Cortex of kidney (tissue), 1 donor: ENCODE measurements at places on chromosomes 6 and 20.

DNA sequence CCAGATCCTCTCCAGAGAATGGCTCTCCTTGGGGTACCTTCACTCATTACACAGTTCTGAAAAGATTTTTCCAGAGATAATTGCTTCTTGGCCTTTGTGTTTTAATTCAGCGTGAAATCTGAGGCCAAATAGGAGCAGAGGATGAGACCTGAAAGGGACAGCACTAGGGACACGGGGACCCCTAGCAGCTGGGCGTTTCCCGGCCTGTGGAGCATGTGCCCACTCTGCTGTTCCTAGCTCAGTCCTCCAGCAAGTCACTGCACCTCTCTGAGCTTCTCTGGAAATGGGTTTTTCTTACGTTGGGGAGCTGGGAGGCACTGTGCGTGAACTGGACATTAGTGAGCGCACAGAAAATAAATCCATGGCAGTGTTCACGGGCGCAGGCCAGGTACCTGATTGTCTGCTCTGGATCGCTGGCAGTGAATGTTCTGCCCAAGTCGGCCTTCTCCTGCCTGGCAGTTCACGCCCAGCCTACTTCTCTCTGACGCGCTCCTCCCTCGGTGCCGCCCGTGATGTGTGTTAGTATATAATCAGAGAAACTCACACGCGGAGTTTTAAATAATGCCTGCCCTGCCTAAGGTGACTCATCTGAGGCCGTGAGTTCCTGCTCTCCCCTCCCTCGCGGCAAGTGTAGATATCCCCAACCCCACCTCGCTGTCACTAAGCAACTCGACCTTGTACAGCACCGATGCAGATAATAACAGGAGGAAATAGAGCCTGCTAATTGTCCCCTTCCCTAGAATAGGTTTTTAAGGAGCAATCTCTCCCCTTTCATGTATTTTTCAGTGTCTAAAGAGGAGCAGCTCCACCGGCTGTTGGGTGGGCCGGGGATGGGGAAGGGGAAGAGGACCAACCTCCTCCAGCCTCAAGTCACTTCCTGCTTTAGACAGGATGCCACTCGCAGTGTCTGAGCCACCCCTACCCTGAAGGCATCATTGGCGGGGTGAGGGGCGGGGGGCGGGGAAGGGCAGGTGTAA is 2.7 kb upstream of the TUBB2A start:
- DNase-seq = no peak

DNA sequence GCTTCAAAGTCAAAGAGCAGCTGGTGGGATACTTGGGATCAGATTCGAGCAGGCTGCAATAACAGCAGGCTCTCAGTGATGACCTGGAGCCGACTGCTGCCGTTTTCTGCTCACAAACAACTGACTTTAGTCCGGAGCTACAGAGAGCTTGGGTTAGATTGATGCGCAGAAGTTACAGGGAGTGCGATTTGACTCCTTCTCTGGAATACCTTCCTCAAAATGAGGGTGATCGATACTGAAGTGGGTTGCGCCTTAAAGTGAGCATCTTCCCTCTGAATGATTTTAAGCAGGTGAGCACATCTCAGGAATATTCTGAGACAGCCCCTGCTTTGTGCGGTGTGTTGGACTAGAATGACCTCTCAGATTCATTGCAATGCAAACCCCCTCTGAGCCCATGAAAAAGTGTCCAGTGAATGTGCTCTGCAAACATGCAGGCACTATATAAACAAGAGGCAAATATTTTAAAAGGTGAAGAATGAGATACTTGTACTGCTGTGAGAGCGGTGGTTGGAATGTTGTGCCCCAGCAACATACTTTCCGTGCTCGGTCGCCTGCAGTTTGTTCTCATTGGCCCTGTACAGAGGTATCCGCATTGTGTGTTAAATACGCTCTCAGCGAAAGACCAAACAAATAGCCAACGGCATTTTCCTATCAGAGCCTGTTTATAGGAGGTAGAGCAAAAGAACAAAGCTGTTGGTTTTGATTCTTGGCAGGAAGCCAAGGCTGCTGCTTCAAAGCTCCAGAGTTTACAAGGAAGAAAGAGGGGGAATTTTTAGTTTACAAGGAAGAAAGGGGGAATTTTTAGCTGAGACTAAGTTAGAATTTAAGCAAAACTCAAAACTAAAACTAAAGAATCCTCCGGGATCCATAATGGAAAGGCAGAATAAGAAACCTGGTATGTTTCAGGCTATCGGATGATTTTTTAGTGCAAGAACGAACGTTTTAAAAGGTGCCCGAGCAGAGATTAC is 67.7 kb downstream of the PHACTR2 start:
- DNase-seq = no peak

GRCh38 chr6:145924600-145924999 is 39.6 kb downstream of the SHPRH start:
- DNase-seq = no peak

DNA sequence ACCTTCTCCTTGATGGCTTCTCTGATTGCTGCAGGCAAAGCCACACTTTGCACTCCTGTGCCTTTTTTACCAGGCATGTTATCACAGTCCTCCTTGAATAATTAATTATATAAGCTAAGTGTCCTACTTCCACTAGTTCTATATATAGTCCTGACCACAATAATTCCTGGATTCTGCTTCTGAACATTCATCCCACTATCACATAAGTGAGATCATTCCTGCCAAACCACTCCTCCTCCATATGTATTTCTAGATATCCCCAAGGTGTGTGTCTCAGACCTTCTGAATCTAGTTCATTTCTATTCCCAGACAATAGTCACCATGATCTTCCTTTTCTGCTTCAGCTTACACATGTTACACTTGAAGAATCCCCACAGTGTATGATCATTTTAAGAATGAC is 1237.5 kb upstream of the MAP3K7 start:
- DNase-seq = no peak

DNA sequence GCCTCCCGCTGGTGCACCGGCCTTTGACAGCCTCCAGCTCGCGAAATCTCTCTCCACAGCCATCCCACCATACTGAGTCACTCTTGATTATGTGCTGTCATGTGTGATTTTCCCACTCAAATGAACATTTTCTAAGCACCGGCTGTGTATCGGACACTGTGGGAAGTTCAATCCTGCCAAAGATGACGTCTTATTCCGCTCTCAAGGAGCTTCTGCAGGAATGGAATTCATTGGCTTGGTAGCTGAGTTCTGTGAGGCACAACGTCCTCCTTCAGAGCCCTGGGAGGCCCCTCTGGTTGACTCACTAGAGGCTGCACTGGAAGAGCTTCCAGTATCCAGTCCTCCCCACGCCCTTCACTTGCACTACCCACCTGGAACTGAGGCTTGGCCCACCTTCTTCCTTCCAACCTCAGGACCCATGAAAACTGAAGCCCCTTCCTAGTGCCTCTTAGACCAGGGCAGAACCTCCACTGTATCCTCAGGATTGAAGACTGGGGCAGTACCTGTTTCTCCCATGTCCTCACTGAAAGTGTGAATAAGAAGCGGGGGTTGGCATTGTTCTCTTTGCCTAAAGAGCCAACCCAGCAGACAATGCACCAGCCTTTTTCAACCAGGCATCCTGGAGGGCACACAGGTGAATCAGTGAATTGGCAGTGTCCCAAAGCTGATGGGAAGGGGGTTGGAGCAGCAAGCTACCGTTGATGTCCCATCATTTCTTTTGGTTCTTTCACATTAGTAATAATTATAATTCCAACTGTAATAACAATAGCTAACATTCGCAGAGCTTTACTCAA is 1.7 kb downstream of the UNC5CL start:
- DNase-seq = no peak

DNA sequence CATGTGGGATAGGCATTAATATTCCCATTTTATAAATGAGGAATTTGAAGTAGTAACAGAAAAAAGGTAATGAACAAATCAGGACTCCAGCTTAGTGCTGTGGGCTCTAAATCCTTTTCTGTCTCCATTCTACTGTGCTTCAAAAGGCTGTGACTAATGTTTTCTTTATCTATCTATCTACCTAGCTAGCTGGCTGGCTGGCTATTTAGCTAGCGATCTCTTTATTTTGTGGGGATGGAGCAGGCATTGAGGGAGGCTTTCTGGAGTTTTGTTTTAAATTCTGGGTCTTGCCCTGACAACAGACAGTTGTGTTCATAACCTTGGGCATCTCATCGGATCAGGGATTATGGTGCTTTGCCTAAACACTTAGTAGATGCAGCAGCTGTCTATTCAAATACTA is 139.2 kb downstream of the SOX4 start:
- DNase-seq = no peak

DNA sequence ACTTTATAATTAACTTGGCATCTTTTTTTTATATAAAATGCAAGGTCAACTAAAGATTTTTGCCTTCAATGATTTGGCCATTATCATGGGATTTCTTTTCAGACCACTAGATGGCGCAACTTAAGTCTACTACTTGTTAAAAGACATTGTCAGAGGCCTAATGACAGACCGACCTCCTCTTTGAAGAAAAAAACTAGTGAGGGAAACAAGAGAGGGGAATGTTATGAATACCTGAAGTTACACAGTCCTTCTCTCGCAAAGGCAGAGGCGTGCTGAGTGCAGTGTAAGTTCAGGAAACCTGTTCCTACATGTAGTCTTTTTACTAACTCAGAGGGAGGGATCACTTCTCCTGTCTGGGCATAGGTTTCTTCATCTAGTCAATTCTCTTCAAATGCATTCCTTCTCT is 9.3 kb downstream of the TRAPPC3L start:
- no peak for DNase-seq

- DNase-seq = no peak
These were observed 12.4 kb downstream of the MAFB start for GRCh38 chr20:40676491-40677269.

- no peak for DNase-seq
These were observed 7.0 kb upstream of the ID4 start for GRCh38 chr6:19830171-19830570.

GRCh38 chr20:62590309-62591121 is 51.8 kb upstream of the SLCO4A1 start:
- no peak for DNase-seq

DNA sequence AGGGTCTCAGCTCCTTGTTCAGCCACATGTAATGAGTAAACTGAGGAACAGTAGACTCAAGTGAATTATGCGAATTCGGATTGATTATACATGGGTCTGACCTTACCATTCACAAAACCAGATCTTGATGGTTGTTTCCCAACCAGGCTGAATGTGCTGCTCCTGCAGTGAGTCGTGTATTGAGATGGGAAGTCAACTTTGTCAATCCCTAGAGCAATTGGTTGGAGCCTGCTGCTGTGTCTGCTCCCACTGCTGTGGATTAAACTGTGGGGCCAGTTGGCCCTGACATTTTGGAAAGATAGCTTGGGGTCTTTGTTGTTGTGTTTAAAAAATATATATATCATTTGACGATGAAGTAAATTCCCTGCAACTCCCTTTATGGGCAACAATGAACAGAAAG is 23.9 kb downstream of the FAM50B start:
- no peak for DNase-seq

DNA sequence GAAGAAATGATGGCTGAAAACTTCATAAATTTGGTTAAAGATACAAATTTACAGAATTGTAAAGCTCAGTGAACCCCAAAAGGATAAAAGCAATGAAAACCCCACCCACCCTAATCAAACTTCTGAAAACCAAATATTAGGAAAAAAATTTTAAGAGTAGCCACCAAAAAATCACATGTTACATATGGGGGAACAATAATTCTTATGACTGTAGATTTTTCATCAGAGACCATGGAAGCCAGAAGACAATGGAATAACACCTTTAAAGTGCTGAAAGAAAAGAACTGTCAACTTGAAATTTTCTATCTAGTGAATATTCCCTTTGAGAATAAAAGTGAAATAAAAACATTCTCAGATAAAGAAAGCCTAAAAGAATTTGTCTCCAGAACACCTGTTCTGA is 24.4 kb downstream of the PROCR start:
- no peak for DNase-seq

- no peak for DNase-seq
These were observed 9.8 kb downstream of the FOXQ1 start for GRCh38 chr6:1321738-1322137.

- no peak for DNase-seq
These were observed 115.0 kb downstream of the IPCEF1 start for GRCh38 chr6:154241581-154241980.

DNA sequence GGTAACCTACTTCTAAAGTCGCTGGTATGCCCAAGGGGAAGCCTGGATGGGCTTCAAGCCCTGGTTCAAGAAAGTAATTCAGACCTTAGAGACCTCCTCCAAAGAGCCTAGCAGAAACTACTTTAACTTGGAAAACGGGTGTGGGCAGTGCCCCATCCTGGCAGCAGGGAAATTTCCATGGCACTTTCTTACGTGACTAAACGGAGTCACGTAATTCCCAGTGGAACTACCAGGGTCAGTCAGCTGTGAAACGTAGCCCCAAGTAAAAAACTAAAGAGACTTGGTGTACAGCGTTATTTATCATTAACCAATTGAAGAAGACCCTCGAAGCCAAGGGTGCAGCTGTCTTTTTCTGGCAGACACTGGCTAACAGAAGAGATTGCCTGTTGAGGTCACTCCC is 114.0 kb downstream of the RCAN2 start:
- no peak for DNase-seq

GRCh38 chr20:4434681-4435080 is 287.0 kb upstream of the PRND start:
- DNase-seq = no peak

- DNase-seq = no peak
These were observed 78.2 kb upstream of the EEF1E1 start for GRCh38 chr6:8180327-8181159.

DNA sequence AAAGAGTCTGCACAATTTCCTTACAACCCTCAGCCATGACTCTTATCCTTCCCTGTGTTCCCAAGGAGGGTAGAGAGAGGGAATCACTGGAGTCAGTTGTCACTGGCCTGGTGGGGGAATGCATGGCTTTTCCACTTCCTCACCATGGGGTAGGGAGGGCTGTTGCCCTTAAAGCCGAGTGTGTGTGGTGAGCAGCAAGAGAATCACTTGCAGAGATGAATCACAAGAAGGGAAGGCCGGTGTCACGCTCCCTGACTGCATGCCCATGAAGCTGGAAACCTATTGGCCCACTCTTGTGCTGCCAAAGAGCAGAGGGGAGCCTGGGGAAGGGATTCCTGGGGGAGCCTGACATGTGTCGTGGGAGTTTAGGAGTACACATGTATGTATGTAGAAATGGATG is 18.1 kb upstream of the BMP6 start:
- DNase-seq = no peak

- DNase-seq = no peak
These were observed 13.6 kb downstream of the TNXB start for GRCh38 chr6:32095338-32096086.

DNA sequence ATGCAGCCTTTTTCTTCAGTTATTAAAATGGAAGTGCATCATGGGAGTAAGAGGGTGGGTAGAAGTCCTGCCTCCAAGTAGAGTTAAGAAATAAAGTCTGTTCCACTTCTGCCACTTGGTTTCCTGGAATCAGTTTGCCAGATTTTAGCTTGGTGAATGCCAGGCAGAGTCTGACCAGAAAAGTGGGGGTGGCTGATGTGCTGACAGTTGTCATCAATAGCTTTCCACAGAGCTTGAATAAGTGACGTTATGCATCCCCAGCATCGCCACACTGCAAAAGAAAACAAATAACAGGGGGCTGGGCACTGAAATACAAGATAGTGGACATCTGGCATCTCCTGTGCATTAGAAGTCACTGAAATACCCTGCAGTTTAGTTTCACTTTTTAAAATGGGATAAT is 30.8 kb upstream of the CEP162 start:
- DNase-seq = no peak
